Hematopoietic multipotent progenitor cell treated with erythropoietin and hydrocortisone succinate and interleukin-3 and kit ligand, for 4 days (in vitro differentiated cells): ENCODE measurements at places on chromosomes 13 and 19.

DNA sequence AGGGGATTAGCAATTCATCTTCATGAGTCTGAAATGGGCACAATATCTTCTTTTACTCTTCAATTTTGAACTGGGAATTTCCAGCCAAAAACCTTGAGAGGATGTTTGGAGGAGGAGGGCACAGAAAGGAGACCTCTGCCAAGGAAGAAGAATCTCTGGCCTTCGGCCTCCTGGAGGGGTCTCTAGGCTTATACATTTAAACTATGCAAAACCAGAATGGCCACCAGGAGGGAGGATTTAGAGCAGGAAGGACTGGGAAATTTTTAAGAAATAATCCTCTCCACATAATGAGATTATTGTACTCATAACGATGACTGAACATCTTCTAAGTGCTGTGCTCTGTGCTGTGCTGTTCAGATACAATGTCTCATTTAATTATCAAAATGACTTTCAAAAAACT lies 325.9 kb downstream of the NDFIP2 start:
- no peak for DNase-seq

DNA sequence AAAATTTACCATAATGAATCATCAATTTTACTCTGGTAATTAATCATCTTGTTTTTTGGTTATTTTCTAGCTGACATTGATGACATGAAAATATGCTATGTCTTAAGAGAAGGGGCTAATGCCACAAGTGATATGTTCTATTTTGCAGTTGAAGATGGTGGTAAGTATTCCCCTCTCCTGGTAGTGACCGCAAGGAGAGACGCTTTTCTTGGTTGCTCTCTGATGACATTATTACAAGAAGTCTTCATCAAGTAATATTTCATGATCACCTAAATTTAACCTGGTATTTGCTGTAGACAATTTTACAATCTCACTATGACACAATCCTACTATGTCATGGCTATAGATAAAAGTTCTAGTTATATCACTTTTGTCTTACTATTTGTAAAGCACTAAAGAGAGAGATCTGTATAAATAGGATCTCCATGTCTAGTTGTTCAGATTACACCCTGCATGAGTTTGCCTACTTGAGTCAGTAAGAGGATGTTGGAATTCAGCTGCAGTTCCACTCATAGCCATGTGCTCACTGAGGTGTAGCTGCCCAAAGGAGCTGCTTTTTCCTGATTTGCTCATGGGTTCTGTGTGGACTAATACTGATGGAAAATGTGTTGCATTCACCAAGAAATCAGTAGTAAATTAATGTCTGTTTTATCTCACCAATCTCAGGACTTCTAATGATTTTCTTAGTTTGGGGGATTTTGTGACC lies 10.9 kb downstream of the FREM2 start:
- DNase-seq = no peak

DNA sequence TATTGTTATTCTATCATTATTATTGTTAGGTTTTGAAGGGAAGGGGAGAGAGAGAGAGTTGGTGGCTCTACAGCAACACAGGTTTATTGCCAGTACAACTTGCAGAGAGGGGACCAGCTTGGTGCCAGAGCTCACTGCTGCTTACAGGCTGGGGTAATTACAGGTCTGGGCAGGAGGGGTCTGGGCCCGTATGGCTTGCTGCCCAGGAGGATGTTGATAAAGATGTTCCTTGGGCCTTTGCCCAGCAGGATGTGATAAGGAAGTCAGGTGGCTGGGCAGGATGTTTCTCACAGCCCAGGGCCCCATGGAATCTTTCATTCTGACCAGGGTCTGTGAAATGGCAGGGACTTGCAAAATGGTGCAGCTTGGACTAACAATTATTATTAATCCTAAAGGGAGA lies 64.2 kb upstream of the ZNF599 start:
- peak; percentile 50 for DNase-seq

DNA sequence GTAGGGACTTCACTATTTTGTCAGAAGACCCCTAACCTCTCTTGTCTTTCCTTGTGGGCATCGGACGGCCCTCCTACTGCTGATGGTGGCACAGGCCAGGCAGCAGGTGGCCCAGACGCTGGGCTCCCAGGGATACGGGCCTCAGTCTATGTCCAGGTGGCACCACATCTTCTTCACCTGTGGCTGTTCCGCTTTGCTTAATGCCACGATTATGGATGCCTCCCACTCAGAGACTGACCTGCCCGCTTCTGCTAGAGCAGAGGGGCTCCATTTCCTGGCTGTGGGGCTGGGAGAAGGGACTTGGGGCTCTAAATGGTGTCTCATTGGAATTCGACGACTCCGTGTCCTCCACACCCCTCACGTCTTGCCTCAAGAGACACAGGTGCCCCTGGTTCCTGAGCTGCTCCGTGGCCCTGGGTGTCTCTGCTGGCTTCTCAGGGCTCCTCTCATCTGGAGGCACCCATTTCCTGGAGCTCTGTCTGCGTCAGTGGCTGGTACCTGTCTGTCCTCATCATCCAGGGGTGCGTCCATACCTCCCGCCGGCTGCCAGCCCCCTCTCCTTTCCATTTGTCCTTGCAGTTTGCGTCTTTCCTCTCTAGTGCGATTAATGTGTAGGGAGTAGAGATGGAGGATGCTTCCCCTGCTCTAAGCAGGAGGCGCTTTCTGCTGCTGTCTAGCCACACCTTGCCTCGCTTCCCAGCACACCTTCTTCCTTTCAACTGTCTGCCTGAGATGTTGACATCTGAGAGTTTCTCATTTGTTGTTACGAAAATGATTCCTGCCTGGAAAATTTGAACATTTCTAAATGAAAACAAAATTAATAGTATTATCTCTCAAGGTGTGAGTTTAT lies 63.4 kb downstream of the TEX29 start:
- DNase-seq = no peak

- no peak for DNase-seq
These were observed 465.3 kb downstream of the COG6 start for GRCh38 chr13:40120781-40121180.

DNA sequence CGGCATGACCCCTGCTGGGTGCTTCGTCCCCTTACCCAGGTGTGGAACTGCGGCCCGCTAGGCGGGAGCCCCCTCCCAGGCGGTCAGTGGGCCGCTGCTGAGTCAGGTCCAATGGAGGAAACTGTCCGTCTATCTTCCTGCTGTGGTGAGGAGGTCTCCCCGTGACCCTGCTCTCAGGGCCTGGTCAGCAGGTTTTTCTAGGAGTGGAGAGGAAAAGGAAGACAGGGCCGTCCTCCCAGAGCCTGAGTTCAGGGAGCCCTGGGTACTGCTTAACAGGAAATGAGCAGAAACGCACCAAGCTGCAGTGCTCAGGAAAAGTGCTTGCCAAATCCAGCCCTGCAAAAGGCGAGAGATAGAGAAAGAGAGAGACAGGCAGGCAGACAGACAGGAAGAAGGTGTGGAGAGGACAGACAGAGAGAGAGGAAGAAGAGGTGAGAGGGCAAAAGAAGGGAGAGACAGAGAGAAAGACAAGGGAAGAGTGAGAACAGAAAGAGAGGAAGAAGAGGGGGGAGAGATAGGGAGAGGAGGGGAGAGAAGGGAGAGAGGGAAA lies 10.3 kb downstream of the SH3GL1 start:
- DNase-seq = peak; percentile 36

DNA sequence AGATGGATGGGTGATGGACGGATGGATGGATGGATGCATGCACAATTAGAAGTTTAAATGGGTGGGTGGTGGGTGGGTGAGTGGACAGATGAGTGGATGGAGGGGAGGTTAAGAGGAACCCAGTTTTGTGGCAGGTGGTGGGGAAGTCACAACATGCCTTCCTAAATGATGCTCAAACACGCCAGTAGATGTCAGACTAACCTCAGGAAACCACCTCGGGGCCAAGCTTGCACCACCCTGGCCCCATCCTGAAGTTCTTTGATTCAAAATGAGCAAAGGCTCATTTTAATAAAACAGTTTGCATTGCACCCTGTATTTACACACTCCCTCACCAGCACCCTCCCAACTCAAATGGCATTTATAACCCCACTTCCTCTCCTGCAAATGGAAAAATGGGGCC lies 91.4 kb upstream of the CACNA1A start:
- DNase-seq = peak; percentile 88

GRCh38 chr13:71722206-71722605 lies 144.8 kb downstream of the DACH1 start:
- DNase-seq = no peak

- peak; percentile 44 for DNase-seq
These were observed 95.2 kb downstream of the LRCH1 start for GRCh38 chr13:46648166-46648607.

DNA sequence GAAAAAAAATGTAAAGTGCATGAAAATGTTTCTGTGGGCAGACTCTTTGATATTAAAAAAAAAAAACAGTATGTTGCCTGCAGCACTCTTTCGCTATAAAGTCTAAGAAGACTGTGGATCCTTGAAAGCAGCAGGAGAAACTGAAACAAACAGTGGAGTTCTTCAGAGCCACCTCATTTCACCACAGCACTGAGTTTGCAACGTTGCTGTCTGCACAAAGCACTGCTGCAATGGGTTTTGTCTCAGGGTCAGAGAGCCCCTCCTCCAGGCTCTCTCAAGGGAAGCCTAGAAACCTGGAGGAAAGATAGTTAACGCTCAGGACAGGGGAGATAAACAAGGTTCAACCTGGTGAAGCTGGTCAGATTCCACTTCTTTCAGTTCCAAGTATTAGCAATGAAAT lies 248.7 kb downstream of the EFNB2 start:
- no peak for DNase-seq

- no peak for DNase-seq
These were observed 159.9 kb downstream of the USP12 start for GRCh38 chr13:27011661-27012060.

DNA sequence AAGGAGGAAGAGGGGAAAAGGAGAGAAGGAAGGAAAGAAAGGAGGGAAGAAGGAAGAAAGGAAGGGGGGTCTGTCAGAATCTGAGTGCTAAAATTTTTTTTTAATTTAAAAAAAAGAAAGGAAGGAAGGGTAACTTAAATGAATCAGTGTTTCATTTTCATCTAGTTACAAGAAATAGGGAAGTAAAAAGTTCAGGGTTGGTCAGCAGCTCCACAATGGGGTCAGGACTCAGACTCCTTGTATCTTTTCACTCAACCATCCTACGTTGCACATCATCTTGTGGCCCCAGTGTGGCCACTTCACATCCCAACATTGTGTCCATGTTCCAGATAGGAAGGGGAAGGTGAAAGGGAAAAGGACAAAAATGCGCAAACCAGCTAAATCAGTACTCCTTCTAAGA lies 14.3 kb upstream of the FNDC3A start:
- no peak for DNase-seq

DNA sequence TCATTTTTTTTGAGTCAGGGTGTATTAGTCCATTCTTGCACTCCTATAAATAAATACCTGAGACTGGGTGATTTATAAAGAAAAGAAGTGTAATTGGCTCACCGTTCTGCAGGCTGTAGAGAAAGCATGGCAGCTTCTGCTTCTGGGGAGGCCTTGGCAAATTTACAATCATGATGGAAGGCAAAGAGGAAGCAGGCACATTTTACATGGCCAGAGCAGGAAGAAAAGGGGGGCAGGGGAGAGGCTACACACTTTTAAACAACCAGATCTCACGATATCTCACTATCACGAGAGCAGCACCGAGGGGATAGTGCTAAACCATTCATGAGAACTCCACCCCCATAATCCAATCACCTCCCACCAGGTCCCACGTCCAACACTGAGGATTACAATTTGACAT lies 44.5 kb upstream of the MIR17HG start:
- DNase-seq = peak; percentile 50

- DNase-seq = no peak
These were observed 12.0 kb upstream of the KCNC3 start for GRCh38 chr19:50341091-50341564.

GRCh38 chr19:11151181-11151580 lies 4.4 kb downstream of the SPC24 start:
- no peak for DNase-seq

DNA sequence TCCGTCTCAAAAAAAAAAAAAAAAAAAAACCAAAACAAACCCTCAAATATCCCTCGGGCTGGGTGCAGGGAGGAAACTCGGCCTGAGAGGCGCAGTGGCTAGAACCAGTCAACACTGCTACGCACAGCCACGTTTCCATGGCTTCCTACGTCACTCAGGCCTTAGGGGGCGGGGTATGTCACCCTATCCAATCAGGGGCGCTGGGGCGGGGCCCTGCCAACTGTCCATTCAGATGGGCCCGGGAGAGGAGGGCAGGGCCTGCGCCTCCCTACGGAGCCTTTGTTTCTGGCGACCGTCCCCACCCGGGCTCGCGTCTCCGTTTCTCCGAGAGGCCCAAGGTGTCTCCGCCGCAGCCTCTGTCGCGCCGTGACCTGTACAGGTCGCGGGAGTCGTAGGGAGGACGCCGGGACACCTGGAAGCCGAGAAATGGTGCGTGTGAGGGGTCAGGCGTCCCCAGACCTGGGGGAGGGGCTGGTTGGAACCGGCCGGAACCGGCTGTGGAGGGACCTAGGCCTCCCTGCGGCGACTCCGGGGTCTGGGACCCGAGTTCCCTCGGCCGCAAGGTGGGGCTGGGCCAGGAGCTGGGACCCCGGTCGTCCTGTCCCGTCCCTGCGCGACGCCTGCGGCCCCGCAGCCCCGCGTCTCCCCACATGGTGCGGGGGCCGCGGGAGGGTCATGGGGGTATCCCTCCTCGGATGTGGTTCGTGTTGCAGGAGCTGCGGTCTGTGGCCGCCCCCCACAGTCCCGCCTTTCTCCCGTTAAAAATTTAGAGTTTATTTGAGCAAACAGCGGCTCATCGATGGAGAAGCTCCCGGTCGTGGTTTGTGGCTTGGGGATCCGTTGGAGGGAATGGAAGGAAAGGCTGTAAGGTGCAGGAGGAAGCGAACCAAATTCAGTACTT lies at the start of gene ZNF627:
ZNF627 (plus strand) TSS at position 282 of the 901 bp plus-strand sequence; CDS start at position 427, 145 bp downstream.
- peak; percentile 100 for DNase-seq

GRCh38 chr19:15253061-15253460 lies 20.8 kb upstream of the EPHX3 start:
- DNase-seq = no peak

DNA sequence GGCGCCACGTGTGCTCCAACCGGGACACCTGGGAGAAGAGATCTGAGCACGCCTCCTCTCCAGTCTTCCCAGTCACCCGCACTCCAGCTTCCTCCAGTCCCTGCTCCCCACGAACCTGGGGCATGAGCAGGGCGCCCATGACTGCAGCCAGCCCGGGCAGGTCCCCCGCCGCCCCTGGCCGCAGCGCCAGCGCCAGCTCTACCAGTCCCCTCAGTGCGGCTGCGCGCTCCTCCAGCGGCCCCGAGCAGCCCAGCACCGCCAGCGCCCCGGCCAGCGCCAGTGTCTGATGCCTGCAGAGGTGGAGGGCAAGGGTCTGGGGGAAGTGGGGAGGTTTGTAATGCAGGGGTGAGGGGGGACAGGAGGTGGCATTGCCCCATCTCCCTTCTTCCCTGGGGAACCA lies 13.1 kb downstream of the SH2D3A start:
- no peak for DNase-seq

DNA sequence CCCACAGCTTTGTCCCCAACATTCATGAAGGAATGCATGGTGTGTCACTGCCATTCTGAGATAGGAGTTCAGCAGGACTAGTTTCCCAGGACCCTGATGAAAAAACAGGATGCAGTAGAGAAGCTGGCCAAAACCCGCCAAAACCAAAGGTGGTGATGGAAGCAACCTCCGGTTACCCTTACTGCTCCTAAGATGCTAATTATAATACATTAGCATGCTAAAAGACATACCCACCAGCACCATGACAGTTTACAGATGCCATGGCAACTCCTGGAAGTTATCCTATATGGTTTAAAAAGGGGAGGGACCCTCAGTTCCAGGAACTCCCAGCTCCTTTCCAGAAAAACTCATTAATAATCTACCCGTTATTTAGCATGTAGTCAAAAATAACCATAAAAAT lies 59.9 kb upstream of the KCTD15 start:
- no peak for DNase-seq
